ENCODE measurements at places on chromosomes 5 and 9. TPM values are rescaled to one million over a fixed set of nuclear protein-coding genes. Genes with fewer than 3 reads are reported as not detected.

GRCh38 chr9:79969393-79970145 is 397.8 kb downstream of the TLE4 start:
- no peak for DNase-seq

DNA sequence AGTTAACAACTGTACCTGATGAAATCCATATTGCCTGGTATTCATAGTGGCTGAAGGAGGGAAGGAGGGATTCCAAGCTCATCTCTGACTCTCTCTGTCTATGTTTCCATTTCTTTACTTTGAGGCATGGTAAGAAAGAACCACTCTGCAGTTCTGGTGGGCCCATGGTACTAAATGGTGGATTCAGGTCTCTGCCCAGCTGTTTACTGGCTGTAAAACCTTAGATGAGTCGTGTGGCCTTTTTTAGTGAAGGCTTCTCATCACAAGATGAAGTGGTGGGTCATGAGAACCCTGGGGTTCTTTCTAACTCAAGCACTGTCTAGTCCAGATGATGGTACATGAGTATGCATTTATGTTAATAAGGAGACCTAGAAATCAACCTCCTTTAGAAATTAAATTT is 49.7 kb downstream of the ZNF366 start:
- no peak for DNase-seq

DNA sequence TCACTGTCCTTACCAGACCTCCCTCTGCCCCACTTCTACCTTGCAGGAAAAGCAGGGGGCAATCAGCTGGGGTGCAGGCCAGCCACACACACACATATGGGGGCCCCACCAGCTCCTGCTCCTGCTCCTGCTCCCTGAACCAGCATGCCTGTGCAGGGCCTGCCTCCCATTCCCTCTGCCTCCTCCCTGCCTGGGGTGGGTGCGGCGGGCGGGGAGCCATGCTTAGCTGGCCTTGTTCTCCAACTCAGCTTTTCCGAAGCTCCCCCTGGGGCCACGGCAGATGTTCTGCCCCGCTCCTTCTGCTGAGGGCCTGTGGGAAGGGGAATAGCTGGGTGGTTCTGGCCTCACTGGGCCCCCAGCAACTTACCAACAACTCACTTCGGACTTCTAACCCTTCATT is 89.8 kb downstream of the ZNF354C start:
- DNase-seq: no peak

C9orf50 gene
- total RNA-seq: not detected

GRCh38 chr5:7529880-7530279 is 133.9 kb downstream of the ADCY2 start:
- DNase-seq: no peak
